NCI-H526 treated with DMSO at 0.1 percent for 48 hours (cell line): ENCODE measurements at places on chromosomes 7 and 10.

- DNase-seq: no peak
Measured at GRCh38 chr7:43577485-43577951, 5.4 kb upstream of the STK17A start.

DNA sequence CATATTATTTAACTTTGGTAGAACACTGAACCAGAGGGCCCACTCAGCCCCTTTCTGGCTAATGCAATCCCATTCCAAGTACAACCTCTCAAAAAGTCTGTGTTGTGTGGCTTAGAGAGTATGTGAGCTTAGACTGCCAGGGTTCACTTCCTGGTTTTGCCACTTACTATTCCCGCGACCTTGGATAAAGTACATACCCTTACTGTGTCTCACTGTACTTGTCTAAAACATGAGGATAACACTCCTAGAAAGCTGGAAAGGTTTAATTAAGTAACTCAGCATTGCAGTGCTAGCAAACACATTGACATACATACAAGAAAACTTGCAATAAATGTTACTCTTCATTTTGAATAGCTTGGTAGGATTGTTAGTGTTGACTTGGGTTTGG, 215.8 kb downstream of the CHCHD3 start:
- no peak for DNase-seq

DNA sequence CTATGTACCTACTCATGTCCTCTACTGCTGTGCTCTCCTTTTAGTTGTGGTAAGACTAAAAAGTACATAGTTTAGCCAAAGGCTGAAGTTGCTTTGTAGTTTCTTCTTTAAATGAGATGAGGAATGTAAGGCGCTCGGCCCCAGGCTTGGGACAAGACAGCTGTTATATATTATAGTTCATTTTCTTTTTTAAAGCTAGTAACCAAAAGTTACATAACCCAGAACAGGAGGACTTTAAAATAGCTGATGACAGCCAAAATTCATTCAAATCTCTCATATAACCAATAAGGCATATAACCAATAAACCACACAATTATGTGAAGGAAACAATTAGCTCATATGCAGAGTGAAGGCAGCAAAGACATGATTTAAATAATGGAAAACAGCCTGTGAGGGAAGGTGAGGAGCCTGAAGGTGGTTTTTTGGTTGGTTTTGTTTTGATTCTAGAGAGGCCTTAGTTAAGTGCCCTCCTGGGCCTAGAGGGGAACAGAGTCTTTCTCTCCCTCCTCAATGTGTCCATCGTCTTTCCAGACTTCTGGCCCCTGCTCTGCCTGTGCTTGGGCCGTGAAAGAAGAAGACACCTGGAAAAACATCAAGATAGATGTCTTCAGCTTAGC, 35.8 kb downstream of the SLC26A4 start:
- no peak for DNase-seq

- DNase-seq: no peak
Measured at GRCh38 chr7:101729241-101729883, 88.1 kb upstream of the CUX1 start.
